Astrocyte of the hippocampus (primary cell): ENCODE measurements at places on chromosomes 1 and 21.

DNA sequence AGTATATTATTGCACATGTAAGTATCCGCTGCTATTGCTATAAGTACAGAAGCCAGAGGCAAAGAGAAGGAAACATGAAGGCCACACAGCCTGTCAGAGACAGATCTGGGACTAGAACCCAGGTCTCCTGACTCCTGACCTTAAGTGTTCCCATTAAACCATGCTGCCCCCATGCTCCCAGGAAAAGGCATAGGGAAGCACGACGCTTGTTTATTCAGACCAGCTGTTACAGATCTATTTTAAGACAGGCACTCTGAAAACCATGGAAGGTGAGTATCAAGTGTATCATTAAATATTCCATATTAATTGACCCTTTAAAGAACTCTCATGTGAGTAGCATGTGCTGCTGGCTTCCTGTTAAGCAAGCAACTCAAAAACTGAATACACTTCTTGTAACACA is 11.4 kb downstream of the VAV3 start:
- no peak for DNase-seq

- DNase-seq = no peak
These were observed 450.7 kb downstream of the PTPRC start for GRCh38 chr1:199089393-199090122.

- DNase-seq = no peak
These were observed 70.8 kb downstream of the SCCPDH start for GRCh38 chr1:246794828-246795671.

DNA sequence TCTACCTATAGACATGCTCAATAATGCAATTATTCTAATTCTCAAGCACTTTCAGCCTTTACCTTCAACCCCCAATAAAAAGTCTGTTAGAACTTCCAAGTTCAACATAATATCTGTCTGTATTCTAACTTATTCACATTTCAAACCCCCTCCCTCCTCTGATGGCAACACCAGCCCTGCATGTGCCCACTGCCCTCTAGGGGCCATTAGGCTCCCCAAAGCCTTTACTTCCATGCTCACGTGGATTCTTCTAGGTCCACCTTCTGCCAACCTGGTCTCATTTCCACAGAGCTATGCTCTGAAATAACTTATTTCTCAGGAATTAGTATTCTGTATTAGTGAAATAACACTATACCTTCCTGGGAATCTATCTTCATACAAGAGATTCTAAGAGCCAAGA is 22.2 kb upstream of the KPRP start:
- DNase-seq = no peak

GRCh38 chr1:183780757-183781156 is 24.2 kb upstream of the RGL1 start:
- DNase-seq = no peak

DNA sequence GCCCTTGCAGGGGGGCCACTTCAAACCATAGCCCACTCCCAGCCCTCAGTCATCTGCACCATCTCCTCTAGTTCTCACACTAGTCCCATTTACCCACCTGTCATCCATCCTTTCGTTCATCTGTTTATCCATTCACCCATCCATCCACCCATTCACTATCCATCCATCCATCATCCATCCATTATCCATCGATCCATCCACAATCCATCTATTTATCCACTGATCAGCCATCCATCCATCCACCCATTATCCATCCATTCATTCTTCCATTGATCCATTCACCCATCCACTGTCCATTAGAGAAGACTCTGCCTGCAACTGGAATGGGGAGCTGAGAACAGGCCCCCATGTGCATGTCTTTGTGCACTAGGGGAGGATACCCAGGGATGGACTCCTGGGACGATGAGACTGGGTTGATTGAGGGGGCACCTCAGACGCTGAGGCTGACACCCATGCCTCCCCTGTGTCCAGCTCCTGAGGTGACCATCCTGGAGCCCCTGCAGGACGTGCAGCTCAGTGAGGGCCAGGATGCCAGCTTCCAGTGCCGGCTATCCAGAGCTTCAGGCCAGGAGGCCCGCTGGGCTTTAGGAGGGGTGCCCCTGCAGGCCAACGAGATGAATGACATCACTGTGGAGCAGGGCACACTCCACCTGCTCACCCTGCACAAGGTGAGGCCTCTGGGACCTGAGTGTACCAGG is 97.9 kb downstream of the TRIM11 start:
- no peak for DNase-seq
